ENCODE measurements at places on chromosomes 7 and 10. TPM values are rescaled to one million over a fixed set of nuclear protein-coding genes. Genes with fewer than 3 reads are reported as not detected.

Gene ASB15
- total RNA-seq = not detected

Gene CRHR2
- not detected for total RNA-seq

Gene AMPH
- total RNA-seq = 0.16 TPM

Gene RNF32
- 1.8 TPM for total RNA-seq

Gene TMEM273
- total RNA-seq = 3.8 TPM

Gene GIMAP1
- 0.44 TPM for total RNA-seq

Gene LRMDA
- 1.8 TPM for total RNA-seq

Gene FAM20C
- total RNA-seq = 12.6 TPM

GRCh38 chr10:119539359-119539825, 3.1 kb downstream of the RGS10 start:
- ATAC-seq = no peak

DNA sequence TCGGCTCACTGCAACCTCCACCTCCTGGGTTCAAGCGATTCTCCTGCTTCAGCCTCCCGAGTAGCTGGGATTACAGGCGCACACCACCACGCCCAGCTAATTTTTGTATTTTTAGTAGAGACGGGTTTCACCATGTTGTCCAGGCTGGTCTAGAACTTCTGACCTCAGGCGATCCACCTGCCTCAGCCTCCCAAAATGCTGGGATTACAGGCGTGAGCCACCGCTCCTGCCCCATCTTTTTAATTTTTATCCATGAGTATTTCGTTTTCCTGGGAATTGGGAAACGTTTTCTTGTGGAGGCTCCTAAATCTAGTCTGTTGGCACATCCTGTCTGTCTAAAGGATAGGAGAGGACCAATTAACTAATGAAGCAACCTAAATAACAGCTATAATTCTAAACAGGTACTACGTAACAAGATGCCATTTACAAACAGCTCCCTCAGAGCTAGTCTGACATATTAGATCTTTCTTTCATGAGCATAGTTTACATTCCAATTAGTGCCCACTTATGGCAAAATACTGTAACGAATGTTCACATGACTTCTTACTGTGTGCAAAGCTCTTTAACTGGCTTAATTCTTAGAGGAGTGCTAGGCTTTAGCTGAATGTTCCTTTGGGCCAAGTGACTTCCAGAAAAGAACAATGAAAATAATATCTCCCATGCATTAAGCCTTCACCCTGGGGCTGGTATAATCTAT, 151.0 kb upstream of the YAE1 start:
- no peak for ATAC-seq

- ATAC-seq = no peak
These were observed 150.5 kb downstream of the THSD7A start for GRCh38 chr7:11681461-11681860.

DNA sequence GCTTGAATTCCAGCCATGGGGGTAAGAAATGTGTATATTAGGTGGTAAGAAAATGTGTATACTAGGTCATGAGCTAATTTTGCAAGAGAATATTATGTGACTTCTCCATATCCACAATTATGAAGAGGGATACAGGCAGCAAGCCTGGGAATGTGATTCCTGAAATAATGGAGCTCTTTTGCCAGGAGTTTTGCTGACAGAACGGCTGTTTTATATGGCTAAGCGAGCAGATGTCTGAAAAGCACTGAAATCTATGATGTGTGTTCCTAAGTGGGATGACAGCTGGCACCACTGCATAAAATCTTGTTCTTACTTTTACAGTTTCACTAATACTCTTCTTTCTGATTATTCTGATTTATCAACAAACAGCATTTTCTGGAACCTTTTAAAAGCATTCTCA, 386.0 kb upstream of the HPS1 start:
- ATAC-seq = no peak

DNA sequence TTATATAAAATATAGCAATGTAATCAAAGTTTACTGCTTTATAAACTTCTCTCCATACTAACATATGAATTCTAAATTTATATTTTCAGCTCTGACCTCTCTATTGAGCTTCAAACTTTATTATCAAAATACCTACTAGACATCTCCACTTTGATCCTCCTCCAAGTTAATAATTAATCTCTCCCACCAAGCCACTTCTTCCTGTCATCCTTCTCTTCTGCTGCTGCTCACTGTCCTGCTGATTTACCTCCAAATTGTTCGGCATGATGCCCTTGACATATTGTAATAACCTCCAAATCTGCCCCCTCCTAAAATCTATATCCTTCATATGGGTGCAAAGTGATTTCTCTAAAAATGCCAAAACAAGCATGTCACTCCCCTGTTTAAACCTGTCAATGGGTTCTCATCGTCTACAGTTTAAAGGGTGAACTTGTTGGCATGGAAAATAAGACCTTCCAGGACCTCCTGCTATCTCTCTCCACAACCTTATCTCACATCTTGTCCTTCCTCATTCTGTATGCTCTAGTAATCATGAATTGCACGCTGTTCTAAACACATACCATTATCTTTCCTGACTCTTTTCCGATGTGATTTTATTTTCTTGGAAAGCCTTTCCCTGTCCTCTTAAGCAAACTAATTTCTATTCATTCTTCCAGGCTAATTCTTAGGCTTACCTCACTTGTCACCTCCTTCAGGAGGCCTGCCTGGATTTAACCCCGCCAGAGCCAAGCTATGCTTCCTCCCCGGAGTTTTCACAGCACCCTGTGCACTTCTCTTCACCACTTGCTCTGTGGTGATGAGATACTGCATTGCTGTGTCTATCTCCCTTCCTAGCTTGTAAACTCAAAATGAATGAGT, 52.1 kb upstream of the STK17A start:
- no peak for ATAC-seq

DNA sequence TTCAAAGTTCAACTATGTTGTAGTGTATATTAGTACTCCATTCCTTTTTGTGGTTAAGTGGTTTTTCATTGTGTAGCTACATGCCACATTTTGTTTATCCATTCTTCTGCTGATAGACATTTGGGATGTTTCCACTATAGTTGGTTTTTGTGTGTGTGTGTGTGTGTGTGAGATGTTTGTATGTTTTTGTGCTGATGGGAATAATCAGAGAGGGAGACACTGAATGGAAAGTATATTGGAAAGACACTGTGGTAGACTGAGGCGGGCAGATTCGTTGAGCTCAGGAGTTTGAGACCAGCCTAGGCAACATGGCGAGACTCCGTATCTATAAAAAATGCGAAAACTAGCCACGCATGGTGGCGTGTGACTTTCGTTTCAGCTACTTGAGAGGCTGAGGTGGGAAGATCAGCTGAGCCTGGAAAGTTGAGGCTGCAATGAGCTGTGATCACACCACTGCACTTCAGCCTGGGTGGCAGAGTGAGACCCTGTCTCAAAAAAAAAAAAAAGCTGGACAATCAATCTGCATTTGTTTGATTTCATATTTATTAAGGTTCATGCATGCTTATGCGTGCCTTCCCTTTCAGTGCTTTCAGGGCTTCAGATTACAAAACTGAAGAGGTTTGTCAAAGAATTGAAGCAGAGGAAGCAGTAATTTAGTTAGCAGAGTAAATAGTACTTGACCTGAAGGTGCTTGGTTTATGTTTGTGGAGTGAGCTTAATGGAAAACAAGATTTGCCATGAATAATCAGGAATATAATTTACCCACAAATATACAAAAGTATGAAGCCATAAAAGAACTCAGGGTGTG, 14.7 kb downstream of the SEC24C start:
- no peak for ATAC-seq

DNA sequence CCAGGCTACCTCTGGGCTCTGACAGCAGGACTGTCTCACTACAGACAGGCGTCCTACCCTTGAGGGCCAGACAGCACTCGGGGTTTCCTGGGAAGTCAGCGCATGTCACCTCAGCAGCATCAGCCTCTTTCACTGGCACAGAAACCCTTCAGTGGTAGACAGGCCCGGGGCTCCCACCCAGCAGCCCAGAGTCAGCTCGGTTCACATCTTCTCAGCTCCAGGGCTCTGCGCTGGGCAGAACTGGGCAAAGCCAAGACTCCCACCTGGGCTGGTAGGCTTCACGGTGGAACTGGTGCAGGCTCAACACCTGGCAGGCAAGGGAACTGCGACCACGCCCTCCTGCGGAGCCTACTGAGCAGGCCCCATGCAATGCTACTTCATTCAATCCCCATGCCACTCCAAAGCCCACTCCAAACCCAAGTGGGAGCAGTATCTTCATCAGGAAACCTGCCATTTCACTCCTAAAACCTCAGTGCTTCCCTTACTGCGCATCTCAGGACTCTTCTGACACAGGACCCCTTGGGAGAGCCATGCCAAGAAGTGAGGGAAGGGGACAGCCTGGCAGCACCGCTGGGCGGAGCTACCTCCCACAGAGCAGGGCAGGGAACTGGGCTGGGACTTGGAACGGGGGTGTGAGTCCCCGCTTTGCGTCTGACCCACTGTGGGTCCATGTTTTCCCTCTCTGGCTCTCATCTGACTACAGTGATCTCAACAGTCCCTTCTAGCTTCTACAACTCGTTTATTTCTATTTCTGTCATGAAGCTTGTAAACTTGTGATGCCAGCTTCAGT, 60.4 kb downstream of the SCRN1 start:
- ATAC-seq = peak; percentile 25

- ATAC-seq = no peak
These were observed 489.8 kb downstream of the NEBL start for GRCh38 chr10:20407357-20407756.

DNA sequence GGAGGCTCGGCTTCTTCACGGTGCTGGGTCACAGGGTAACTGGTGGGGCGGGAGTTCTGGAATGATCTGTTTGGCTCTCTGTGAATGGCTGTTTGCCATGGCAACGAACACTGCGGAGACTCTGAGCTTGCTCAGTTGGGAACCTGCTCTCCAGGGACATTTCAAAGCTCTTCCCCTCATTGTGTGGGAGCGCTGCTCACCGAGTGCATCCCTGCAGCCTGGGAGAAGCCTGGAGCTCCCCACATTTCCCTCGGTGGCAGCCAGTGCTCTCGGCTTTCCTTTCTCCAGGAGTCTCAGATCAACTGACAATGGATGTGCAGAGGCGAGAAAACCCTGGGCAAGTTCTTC, 57.6 kb upstream of the CACUL1 start:
- no peak for ATAC-seq

DNA sequence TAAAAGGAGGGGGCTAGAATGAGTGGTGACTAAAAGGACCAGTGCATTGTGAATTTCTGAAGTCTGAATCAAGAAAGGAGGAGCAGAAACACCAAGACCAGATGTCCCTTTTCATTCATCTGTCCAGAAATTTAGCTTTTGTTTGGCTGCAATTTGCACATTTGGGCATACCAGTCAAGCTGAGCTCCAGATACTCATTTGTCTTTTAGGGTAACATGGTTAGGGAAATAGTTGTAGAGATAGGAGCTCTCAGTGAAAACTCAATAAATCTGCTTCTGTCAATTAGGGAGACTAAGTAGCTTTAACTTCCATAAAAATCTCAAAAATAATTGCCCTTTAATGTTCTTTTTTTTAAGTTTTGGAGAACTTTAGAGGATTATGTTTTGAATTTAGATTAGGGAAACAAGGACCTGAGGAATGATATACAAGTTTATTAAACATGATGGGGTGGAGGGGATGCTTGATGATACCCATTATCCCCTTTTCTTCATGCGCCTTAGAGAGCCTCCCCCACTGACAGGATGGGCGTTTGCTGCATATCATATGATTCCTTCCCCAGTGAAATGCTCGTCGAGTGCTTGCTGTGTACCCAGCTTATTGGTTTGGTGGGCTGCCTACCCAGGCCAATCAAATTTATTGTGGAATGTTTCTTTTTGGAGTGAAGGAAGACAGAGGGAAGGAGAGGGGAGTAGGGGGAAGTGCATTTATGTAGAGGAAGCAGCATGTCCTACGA, 50.7 kb upstream of the RPA3 start:
- ATAC-seq = no peak

- ATAC-seq = no peak
These were observed 424.0 kb downstream of the PLXNA4 start for GRCh38 chr7:132152131-132152889.
